ENCODE measurements at places on chromosomes 5 and 9.

- DNase-seq, result no peak
Measured at GRCh38 chr5:158124606-158125316, 265.8 kb upstream of the CLINT1 start.

GRCh38 chr9:136748666-136749611 lies 614 bp upstream of the LCN6 start:
- no peak for DNase-seq

GRCh38 chr9:23615569-23615968 lies 210.5 kb downstream of the ELAVL2 start:
- DNase-seq, result no peak

DNA sequence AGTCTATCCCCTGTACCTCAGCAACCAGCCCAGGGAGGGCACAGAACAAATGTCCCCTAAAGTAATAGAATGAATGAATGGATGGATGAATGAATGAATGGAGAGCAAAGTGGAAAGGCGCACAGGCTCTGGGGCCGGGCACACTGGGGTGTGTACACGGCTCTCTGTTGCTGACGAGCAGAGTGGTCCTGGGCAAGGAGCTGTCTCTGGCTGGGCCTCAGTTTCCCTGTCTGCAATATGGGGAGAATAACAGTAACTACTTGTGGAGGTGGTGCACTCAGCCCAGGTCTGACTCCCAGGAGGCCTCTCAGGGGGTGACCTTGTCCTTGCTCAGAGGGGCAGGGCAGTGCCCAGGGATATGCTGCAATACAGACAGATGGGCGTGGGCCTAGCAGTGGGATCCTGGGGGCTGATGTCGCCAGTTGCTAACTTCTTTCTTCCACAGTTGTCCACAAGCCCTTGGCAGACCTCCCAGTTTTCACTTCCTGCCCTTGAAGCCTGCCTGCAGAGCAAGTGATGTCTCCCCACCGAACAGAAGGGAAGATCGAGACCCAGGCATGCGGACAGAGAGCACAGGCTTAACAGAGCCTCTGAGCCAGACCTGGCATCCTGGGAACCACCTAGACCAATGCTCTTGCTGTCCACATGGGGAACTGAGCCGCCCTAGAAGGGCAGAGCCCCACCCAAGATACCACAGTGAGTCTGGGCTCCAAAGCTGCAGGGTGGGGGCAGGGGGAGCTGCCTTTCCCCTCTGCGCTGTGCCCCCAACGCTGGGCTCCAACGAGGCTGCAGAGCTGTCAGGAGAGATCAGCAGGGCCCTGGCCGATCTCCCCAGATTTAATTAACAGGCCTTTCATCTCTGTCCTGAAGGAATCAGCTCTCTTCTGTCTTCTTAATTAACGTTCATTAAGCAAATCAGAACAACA lies 13.6 kb upstream of the LAMC3 start:
- no peak for DNase-seq

DNA sequence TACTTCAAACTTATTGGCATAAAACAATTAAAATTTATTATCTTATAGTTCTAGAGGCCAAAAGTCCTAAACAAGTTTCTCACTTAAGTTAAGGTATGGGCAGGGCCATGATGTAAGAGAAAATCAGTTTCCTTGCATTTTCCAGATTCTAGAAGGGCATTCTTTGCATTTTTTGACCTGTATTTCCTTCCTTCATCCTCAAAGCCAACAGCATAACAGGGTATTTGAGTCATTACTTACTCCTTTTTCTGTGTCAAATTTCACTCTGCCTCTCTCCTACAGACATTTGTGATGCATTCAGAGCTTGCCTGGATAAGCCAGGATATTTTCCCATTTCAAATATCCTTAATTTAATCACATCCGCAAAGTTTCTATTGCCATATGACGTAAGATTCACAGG lies 1499.0 kb downstream of the EFNA5 start:
- no peak for DNase-seq

- peak; percentile 42 for DNase-seq
Measured at GRCh38 chr9:19230355-19231125, at the start of gene DENND4C. Gene DENND4C (plus strand): TSS chr9:19230693. CDS start chr9:19276175, 45,482 bp downstream.

- DNase-seq, result no peak
Measured at GRCh38 chr5:71894091-71894490, 175.0 kb downstream of the CARTPT start.

GRCh38 chr5:179241175-179241574 lies 104.1 kb downstream of the ADAMTS2 start:
- no peak for DNase-seq

GRCh38 chr9:13719446-13719845 lies 440.0 kb upstream of the MPDZ start:
- no peak for DNase-seq

GRCh38 chr5:133797167-133797566 lies 171.3 kb downstream of the C5orf15 start:
- DNase-seq, result no peak

Measured in stimulated activated CD4-positive, alpha-beta T cell treated with anti-CD3 and anti-CD28 coated beads, Interleukin-1b, Interleukin-23, amount 100 ng/mL, for 1 hour (primary cell).